ENCODE measurements at places on chromosomes 2 and 18.

DNA sequence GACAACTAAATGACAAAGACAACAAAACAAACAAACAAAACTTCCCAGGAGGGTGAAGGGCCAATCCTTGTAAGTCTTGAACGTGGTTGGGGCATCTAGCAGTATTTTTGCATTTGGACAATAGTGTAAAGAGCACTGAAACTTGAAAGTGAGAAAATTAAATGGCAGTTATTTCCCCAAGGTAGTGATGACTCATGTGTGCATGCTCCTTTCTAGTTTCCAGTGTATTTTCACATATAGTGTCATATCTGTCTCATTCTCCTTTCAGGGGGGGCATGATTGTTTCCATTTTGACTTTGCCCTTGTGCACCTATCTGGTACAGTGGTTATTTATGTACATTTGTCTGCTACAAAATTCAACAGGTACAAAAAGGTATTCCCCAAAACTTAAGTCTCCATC is 39.5 kb downstream of the CERS6 start:
- no peaks in the 10 kb centered on the region for H3K36me3 ChIP-seq
- no peak for DNase-seq
- no peak overlapping the region for H3K27ac ChIP-seq
- no peak overlapping the region for H3K4me3 ChIP-seq
- no peaks in the 10 kb centered on the region for H3K27me3 ChIP-seq

DNA sequence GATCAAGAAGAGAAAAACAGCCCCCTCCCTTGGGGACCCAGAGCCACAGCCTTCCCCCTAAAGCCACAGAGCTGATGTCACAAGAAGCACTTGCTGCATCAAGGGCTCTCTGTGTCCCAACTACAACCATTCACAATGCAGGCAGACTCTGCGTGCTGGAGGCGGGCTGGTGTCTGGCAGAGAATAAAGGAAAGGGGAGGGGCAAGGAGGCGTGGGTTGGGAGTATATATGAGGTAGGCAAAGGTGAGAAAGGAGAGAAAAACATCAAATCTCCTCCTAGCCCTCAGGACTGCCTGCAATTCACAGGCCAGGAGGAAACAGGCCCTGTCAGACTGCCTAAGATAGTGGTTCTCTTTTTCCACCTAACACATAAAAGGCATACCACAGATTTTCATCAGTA is 48.8 kb upstream of the IHH start:
- peaks cover 6% of the 10 kb centered on the region for H3K36me3 ChIP-seq
- no peak overlapping the region for H3K27ac ChIP-seq
- H3K27me3 ChIP-seq, result no peaks in the 10 kb centered on the region
- H3K4me1 ChIP-seq, result no peaks in the 10 kb centered on the region
- DNase-seq, result no peak
- no peak overlapping the region for H3K4me3 ChIP-seq

DNA sequence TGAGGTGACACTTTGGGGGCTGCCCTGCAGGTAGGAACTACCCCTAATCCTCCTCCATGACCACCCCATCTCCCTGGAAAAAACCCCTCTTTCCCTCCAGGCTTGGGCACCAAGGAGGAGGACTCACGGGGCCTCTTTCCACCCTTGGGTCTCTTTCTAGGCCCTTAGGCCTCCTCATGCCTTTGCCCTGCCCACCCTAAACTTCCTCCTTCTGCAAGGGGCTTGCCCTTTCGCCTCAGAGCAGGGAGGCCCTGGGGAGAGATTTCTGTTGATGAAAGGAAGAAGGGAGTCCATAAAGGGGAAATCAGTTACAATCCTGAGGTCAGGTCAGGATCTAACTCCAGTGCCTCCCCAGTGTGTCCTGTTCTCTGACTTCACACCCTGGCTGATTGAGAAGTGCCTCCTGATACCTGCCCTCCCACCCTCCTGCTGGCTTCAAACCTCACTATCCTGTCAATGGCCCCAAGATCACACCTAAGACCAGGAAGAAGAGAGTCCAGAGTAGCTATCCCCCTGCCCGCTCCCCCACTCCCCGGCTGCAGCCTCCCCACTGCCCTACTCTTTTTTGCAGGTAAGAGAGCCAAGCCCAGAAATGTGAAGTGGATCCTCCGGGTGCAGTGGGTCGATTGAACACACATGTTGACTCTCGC is 16.7 kb upstream of the TNS1 start:
- peaks cover 26% of the 10 kb centered on the region for H3K27me3 ChIP-seq
- no peak for DNase-seq
- no peaks in the 10 kb centered on the region for H3K36me3 ChIP-seq
- no peak overlapping the region for H3K27ac ChIP-seq
- H3K4me1 ChIP-seq, result peaks cover 3% of the 10 kb centered on the region

GRCh38 chr2:97749581-97749980 is 36.2 kb downstream of the ZAP70 start:
- no peaks in the 10 kb centered on the region for H3K27me3 ChIP-seq
- no peak overlapping the region for H3K27ac ChIP-seq
- DNase-seq, result no peak

DNA sequence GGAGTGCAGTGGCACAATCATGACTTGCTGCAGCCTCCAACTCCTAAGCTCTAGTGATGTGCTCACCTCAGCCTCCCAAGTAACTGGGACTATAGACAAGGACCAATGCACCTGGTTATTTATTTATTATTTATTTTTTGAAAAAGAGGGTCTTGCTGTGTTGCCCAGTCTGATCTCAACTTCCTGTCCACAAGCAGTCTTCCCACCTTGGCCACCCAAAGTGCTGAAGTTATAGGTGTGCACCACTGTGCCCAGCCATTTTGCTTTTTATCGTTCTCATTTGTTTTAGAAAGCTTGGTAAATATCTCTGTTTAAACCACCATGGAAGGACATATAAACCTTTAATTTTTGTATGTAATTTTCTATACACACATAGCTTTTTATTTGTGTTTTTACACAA is 74.2 kb downstream of the SMCHD1 start:
- H3K27ac ChIP-seq, result no peak overlapping the region
- H3K27me3 ChIP-seq, result no peaks in the 10 kb centered on the region
- H3K4me3 ChIP-seq, result no peak overlapping the region
- DNase-seq, result no peak
- peaks cover 91% of the 10 kb centered on the region for H3K36me3 ChIP-seq

DNA sequence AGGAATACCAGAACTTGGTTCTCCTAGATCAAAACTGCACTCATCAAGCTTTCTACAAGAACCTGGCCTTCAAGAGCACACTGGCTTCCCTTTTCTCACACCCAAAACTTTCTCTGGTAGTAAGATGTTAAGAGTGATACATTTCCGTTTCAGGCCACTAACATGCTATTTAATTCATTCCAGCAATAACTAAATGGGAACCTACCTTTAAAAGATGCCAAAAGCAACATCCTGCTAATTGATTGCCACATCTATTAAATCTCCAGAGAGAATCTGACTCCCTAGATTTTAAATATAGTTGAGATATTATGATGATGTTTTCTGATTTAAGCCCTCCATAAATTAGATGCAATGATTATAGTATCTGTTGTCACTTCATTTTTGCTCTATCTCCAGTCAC is 71.6 kb downstream of the KCTD18 start:
- no peak for DNase-seq
- H3K27ac ChIP-seq, result no peak overlapping the region
- H3K36me3 ChIP-seq, result peaks cover 46% of the 10 kb centered on the region
- H3K4me3 ChIP-seq, result no peak overlapping the region

GRCh38 chr2:104406261-104406726 is 447.6 kb upstream of the POU3F3 start:
- no peaks in the 10 kb centered on the region for H3K36me3 ChIP-seq
- DNase-seq, result no peak
- no peak overlapping the region for H3K4me3 ChIP-seq
- H3K27ac ChIP-seq, result no peak overlapping the region

Data from mesenchymal stem cell (in vitro differentiated cells and primary cell).